Pulmonary artery endothelial cell (primary cell): ENCODE measurements at places on chromosomes 3 and 15. TPM values are rescaled to one million over a fixed set of nuclear protein-coding genes. Genes with fewer than 3 reads are reported as not detected.

Gene SPESP1
- total RNA-seq, result 3.3 and 4.0 TPM in 2 replicates

Gene GOLGA8S
- under 0.01 and 0.04 TPM in 2 replicates for total RNA-seq

Gene LCTL
- total RNA-seq, result not detected in 2 replicates

GRCh38 chr15:81075272-81075671, 58.8 kb upstream of the CFAP161 start:
- DNase-seq, result no peak

DNA sequence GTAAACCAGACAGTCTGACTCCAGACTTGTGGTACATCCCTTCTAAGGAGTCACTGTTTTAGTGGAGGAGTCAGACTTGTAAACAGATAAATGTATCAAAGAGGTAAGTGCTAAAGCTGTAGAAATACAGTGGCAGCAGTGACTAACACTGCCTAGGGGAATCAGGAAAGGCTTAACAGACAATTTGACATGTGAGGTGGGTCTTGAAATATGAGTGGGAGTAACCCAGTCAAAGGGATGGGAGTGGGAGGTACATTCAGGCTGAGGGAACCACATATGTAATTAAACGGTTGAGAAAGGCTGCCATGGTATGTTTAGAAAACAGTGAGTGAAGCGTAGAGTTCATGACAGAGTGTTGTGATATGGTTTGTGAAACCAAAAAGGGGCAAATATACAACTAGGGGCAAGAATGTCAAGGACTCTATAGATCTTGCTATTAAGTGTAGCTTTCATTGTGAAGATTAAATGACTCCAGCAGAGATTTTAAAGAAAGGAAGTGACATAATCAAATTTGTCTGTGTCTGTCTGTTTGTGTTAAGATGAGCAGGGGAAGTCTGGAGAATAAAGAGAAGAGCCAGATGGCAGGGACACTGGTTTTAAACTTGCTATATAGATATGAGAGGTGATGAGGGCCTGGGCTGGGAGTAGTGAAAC, 11.2 kb upstream of the ALCAM start:
- DNase-seq, result no peak
